Stimulated activated CD4-positive, alpha-beta T cell treated with anti-CD3 and anti-CD28 coated beads, Interleukin-12 subunit alpha, Interleukin-12 subunit beta, amount 100 ng/mL, for 24 hours (primary cell): ENCODE measurements at places on chromosomes 16 and 17.

- DNase-seq, result no peak
Observed at GRCh38 chr16:3595110-3595486, 16.3 kb downstream of the SLX4 start.

DNA sequence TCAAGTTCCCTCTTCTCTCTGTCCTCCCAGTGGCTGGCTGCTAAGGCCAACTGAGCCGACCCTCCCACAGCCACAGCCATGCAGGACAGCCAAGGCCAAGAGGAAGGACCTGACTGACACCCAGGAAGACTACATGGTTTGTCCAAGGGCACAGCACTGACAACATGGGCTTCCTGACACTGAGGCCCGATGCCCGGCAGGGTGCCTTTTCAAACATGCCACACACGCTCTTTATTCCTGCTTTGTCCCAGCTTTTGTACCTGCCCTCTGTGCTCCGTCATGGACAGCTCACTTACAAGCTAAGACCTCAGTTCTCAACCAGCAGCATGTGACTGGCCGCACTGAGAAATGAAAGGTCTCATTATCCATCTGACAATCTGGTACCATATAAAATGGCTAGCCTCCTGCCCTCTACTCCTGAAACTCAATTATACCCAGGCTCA lies 45.8 kb downstream of the TEX2 start:
- no peak for DNase-seq

DNA sequence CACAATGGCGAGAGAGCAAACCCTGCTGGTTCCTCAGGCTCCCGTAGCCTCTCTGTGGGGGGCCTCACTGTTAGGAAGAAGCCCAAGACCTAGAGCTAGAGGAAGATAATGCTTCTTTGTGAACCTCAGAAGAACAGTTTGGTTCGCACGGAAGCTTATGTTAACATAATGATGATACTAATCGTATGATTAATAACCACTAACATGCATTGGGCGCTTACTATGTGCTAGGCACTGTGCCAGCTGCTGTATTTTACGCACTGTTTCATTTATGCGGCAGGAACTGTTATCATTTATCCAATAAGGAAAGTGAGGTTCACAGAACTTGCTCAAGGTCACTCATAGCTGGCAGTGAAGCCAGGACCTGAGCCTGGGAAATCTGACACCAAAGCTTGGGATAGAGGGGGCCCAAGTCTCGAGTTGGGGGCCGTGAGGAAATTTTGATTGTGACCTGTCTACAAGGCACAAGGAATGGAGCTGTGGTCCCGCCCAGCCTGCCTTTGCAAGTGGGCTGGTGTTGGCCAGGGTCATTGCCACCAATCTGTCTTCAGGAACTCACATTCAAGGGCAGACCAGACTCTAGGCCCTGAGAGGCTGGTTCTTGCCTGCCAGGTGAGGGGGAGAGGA lies 6.8 kb downstream of the PRCD start:
- DNase-seq, result no peak

- no peak for DNase-seq
Observed at GRCh38 chr17:47837401-47838039, 3.6 kb downstream of the SCRN2 start.

DNA sequence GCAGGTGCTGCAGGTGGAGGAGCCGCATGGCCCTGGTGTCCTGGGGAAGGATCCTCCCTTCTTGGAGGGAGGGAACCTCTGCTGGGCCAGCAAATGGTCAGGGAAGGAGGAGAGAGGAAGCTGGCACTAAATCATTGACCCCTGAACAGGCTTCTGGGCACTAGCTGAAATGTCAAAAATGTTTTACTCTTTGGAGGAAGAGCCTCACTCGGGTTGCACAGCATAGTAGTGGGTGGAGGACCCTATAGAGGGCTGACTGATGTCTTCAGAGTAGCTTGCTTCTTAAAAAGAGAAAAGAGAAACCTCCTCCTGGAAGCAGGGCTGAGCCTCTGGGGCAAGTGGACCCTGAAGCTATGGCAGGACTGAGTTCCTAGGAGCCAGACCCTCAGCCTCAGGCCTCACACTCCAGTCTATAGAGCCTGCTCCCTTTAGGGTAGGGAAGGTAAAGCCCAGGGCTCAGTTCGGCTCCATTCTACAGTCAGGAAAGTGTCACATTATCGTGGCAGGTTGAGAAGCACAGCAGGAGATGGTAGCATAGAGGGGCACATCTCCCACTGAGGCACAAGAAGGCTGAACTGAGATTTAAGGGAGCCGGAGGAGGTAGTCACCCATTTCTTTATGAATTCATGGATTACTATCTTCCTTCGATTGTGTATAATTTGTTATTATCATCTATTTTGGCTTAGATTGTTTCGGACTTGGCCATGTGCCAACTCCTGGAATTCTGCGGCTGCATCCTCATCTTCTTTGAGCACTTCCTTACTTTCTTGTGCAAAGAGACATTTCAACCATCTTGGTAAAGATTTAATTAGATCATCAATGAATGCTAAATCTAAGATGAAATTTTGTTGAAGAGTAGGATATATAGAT lies 7.3 kb upstream of the CUEDC1 start:
- no peak for DNase-seq

- DNase-seq, result no peak
Observed at GRCh38 chr16:2121853-2122252, 13.8 kb downstream of the PKD1 start.

- no peak for DNase-seq
Observed at GRCh38 chr17:66753126-66753920, 81.6 kb upstream of the CACNG5 start.

- no peak for DNase-seq
Observed at GRCh38 chr17:59028328-59028727, 78.4 kb downstream of the TRIM37 start.

- no peak for DNase-seq
Observed at GRCh38 chr17:17848311-17849082, 11.7 kb upstream of the SREBF1 start.

DNA sequence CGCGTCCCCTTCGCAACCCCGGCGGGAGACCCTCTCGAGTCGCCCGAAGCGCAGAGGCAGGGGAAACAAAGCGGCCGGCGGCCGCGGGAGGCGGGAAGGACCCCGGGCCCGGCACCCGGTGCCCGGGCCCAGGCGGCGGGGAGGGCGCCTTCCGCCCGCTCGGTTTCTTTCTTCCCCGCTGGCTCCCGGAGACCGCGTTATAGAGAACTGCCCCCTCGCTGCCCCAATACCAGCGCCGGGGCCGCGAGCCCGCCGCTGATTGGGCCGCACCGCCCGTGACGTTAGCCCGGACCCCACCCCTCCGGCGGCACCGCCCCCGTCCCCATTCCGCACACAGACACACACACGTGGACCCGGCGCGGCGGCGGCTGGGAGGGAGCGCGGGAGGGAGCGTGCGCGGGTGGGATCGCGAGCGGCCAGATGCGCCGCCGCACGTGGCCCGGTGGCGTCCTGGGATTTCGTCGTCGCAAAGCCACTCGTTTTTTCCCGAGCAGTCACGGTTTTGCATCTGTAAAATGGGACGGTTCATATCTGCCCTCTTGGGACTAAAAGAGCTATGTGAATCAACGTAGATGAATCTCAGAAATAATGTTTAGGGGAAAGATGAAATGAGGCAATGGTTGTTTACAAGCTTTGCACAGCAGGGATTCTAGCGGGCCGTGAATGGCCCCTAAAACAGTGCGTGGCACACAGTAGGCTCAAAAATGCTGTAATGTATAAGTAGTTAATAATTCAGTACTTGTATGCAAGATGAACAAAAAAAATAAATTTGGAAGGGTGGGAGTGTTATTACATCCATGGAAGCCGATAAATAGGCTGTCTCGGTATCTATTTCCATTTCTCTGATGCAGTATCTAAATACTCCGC lies at the start of gene EPOP:
Gene EPOP, minus strand, starts transcription at position 209 of the 867 bp plus-strand sequence. CDS start 462 bp downstream, outside the sequence.
- peak; percentile 93 for DNase-seq

DNA sequence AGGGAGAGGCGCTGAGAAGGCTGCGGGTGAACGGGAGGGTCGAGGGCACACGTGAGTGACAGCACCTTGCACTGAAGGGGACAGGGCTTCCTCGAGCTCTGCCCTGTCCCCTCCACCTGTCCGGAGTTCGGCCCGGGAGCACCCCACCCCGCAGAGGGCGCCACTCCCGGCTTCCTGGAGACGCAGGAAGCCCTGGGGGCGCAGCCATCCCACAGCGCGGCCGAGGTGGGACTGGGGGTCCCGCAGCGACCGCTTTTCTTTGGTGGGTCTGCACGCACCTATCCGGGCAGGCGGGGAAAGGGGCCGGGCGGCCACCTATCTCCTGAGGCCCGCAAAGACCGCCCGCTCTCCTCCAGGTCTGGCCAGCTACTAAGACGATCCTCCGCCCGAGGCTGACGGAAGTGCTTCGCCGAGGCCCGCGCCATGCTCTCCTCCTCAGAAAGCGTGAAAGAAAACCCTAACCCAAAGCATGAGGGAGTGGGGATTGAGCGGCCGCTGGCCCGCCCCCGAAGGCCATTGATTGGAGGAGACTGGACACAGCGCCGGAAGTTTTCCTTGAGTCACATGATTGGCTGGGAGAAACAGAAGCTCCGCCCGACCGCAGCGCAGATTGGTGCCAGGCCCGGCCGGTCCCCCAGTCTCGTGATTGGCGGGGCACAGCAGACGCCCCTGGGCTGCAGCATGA lies 34.4 kb downstream of the DDX19A start:
- DNase-seq, result peak; percentile 94

DNA sequence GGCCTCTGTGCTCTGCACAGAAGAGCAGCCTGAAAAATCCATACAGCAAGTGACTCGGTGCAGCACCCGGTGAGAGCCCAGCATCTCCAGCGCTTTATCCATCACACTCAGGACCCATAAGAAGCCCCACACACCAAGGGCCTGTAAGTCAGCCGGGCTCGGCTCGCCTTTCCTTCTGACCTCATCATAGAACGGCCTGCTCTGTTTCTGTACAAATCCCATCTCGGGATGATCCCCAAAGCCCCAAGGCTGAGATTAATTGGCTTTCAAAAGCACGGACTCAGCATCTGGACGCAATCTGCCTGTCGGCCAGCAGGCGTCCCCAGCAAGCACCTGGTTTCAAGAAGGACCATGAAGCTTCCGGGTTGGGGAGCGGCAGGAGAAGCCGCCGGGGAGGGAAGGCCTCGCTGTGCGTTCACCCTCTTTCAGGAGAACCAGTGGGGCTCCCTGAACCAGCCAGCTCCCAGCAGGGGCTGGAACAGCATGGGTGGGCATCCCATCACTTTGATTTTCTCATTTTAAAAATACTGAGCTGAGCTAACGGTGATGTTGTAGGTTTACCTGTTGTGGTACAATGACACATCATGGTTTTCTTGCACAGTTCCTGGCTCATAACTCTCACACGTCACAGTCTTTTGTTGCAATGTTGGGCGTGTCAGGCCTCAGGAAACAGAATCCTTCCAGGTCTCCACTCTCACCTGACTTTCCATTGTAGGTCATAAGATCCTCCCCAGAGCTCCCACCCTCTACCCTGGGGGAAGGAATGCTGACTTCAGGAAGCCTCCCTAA lies 6.7 kb downstream of the CCDC57 start:
- DNase-seq, result peak; percentile 49

GRCh38 chr16:84373907-84374489 lies 5.7 kb downstream of the ATP2C2 start:
- DNase-seq, result no peak

- no peak for DNase-seq
Observed at GRCh38 chr16:17362183-17362582, 108.6 kb downstream of the XYLT1 start.

- DNase-seq, result no peak
Observed at GRCh38 chr17:263271-263670, 81.8 kb upstream of the DOC2B start.
